ENCODE measurements at places on chromosomes 7 and 10. TPM values are rescaled to one million over a fixed set of nuclear protein-coding genes. Genes with fewer than 3 reads are reported as not detected.

DNA sequence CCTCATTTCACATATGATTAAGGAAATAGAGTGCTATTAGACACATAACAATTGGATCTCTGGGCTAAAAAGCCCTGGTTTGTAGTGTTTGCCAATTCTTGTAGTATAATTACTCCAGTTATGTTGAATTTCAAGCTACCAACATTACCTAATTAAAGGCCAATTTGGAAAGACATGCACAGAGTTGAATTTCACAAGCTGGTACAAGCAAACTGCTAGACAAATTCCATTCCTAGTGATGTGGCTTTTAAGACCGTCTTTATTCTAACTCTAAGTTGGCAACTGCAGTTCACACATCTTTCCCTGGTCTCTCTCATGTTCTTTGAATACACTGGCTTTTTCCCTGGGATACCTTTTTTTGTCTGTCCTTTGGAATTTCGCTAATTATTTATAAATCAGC, 384.1 kb upstream of the CNTNAP2 start:
- DNase-seq, result no peak

The ADCY1 gene
- total RNA-seq, result 1.6 TPM

The CYP3A7 gene
- 2.3 TPM for total RNA-seq

The NEURL1 gene
- total RNA-seq, result 1.5 TPM

GRCh38 chr7:82234457-82235049, 209.0 kb downstream of the CACNA2D1 start:
- DNase-seq, result no peak

DNA sequence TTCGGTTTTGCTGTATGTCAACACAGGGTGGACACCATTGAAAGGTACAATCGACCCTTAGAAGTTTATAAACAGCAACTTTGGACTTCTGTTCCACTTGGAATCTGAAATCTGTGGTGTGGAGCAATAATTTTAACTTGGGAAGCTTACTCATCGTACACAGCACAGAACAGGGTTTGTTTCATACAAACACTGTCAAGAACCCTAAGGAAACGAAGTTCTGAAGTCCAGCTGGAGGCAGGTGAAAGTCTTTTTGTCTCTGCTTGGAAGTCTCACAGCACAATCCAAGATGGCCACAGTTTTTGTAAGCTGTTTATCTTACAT, 31.5 kb downstream of the NMT2 start:
- no peak for DNase-seq

DNA sequence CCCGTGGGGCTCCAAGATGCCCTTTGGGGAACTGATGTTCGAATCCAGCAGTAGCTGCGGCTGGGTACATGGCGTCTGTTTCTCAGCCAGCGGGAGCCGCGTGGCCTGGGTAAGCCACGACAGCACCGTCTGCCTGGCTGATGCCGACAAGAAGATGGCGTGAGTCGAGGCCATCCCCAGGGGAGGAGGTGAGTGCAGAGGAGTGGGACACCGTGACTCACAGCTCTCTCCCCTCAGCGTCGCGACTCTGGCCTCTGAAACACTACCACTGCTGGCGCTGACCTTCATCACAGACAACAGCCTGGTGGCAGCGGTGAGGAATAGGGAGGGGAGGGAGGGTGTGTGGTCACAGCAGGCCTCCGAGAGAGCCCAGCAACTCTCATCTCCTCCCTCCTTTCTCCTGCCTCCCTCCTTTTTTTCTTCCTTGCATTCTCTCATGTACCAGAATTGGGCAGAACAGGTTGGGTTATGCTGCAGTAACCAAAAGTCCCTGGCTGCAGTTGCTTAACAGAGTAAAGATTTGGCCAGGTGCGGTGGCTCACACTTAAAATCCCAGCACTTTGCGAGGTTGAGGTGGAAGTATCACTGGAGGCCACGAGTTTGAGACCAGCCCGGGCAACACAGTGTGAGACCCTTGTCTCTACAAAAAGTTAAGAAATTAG, 16.5 kb downstream of the ARPC1B start:
- no peak for DNase-seq

The FBXO24 gene
- total RNA-seq, result 0.98 TPM

GRCh38 chr7:100971111-100972001, 2.0 kb downstream of the MUC12 start:
- no peak for DNase-seq

DNA sequence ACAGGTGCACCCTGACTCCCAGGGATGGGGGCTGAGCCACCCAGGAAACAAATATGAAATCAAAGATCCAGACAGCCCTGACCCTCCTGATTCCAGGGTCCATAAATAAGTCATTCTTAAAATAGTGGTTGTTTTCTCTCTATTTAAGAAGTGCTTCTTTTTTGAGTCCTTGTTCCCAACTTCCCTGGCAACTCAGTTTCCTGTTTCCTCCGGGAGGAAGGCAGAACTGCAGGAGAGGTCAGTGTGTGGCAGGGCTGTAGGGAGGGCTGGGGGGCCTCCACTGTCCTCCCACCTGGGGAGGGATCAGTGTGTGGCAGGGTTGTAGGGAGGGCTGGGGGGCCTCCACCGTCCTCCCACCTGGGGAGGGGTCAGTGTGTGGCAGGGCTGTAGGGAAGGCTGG, 88.7 kb upstream of the PDGFA start:
- no peak for DNase-seq

DNA sequence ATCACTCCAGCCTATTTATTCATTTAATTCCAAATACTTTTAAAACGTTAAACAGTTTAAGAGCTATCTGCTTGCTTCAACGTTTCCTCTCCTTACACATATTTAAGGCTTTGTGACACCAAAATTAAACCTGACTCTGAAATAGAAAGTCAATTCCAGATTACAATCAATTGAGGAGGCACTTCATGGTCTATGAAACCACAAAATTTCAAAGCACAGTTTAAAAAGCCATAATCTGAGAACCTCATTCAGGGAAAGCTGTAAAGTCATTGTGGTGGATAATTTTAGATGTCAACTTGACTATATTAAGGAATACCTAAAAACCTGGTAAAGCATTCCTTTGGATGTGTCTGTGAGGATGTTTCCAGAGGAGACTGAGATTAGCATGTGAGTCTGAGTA, 6.2 kb downstream of the SNX13 start:
- no peak for DNase-seq
